Kidney tubule cell (primary cell): ENCODE measurements at places on chromosomes 7 and 10.

GRCh38 chr7:22622116-22622785, 104.7 kb upstream of the IL6 start:
- DNase-seq, result no peak

- no peak for DNase-seq
Observed at GRCh38 chr7:142485617-142486226, 227.9 kb upstream of the PRSS58 start.

- no peak for DNase-seq
Observed at GRCh38 chr10:98892523-98892922, 343.1 kb downstream of the HPSE2 start.

GRCh38 chr10:78464856-78465267, 431.2 kb downstream of the RPS24 start:
- DNase-seq, result no peak

GRCh38 chr10:34313888-34314287, 501.2 kb downstream of the PARD3 start:
- DNase-seq, result no peak

- no peak for DNase-seq
Observed at GRCh38 chr7:25402532-25402931, 174.2 kb upstream of the NPVF start.
